ENCODE measurements at places on chromosomes 4 and X.

GRCh38 chr4:47071901-47072341 is 40.6 kb downstream of the GABRB1 start:
- no peak for DNase-seq

GRCh38 chrX:97563531-97564133 is 679.9 kb downstream of the RPA4 start:
- DNase-seq, result no peak

DNA sequence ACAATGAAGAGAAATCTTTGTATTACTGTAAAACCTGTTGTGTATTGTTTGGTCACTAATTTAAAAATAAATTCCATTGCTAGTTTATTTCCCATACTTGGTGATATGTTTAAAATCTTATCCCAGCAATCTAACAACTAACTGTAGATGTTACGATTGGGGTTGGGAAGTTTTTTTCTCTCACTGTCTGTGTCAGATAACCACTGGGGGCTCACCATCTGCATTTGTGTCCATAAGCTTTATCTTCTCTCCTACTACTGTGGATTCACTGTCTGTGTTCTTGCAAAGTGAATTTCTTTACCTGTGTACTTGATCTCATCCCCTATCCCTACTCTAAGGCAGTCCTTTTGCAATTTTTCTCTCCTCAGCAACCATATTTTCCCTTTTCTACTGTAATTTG is 81.3 kb downstream of the STIM2 start:
- no peak for DNase-seq

GRCh38 chr4:107725281-107725859 is 5.3 kb upstream of the PAPSS1 start:
- DNase-seq, result no peak

- DNase-seq, result no peak
These were observed 131.8 kb downstream of the CLCN5 start for GRCh38 chrX:50054147-50054546.

GRCh38 chr4:97662133-97662532 is 481.1 kb downstream of the STPG2 start:
- no peak for DNase-seq

DNA sequence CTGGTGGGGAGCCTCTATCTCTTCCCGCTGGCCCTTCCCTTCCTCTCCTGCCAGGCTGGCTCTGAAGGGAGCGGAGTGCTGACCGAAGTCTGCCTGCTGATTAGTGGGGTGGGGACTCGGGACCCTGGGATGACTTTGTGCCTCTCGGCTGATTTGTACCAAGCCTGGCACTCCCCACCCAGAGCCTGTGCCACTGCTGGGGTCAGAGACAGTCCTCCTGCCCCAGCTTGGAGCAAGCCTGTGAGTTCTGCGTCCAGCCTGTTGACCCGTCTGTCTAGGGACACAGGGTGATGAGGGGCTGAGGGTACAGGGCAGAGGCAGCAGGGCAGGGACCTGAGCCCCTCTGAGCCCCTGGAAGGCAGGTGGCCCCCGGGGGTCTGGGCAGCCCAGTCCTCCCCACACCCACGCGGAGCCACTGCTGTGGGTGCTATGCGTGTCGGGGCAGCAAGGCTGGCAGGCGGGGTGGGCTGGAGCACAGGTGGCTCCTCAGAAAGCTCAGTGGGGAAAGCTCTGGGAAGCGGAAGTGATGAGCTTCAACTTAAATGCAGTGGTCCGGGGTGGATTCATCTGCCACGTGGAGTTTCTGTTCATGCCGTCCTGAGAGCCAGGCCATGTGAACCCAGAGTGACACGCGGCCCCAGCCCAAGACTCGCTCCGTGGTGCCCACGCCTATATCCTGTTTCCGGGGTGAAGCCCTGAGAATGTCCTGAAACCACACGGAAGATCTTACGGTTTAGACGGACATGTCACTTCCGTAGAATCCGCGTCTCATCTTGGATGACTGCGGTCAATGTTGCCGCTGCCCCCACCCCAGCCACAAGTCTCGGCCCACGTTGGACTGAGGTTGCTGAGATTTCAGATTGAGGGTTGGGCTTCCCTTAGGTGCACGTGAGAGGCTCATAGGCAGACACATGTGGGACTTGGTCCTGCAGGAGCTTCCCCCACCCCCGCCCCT is 21.1 kb upstream of the UVSSA start:
- DNase-seq, result no peak

DNA sequence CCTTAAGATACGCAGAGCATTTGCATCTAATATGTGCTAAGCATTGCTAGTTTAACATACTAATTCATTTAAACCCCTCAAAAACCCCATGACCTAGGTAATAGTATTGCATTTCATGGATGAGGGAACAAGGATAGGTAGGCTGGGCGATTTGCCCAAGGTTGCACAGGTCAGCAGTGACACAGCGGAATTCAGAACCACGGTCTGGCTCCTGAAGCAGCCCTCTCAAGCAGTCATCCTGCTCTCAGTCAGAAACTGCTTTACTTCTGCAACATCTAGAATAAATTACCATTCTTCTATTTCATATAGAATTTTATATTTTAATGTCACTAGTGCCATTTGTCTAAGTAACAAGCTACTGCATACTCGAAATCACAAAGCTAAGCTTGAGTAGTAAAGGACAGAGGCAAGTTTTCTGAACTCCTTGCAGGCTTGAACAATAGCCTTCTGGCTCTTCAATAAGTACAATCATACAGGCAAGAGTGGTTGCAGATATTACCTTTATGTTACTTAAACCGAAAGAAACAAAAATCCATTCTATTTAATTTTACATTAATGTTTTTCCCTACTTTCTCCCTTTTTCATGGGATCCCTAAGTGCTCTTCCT is 555 bp upstream of the SPP1 start:
- DNase-seq, result no peak

DNA sequence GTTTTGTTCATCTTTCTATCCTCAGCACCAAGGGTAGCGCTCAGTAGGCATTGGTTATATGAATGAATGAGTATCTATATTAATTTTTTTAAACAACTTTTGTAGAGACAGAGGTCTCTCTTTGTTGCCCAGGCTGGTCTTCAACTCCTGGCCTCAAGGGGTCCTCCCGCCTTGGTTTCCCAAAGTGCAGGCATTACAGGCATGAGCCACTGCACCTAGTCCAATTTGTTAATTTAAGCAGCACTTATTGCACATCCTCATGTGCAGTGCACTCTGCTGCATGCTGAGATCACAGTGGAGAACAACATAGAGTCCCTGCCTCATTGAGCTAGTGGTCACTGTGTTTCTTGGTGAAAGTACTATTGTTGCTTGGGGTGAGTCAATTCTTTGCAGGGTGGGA is 94.4 kb downstream of the NHSL2 start:
- DNase-seq, result no peak

- DNase-seq, result no peak
These were observed 496 bp upstream of the GAB1 start for GRCh38 chr4:143335979-143336780.

GRCh38 chr4:182748949-182749348 is 168.2 kb downstream of the DCTD start:
- DNase-seq, result no peak

DNA sequence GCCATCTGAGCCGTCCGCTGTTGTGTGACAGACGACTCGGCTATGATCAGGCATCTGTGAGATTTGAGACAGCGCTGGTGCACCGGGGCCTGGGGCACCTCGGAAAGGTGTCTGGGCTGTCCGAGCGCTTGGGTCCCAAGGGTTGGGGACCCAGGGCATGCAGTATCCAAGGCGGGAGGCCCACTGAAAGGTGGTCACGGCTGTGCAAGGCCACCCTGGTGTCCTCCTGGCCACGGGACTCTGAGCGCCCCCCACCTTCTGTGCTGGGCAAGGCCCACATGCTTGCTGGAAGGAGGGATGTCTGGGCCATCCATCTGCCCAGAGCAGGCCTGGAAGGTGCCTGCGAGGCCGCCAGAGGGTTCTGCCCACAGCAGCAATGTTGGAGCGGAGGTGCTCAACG is 19.9 kb downstream of the TACC3 start:
- DNase-seq, result no peak

- no peak for DNase-seq
These were observed 48.5 kb downstream of the TSPAN5 start for GRCh38 chr4:98609934-98610333.

- DNase-seq, result no peak
These were observed 134.0 kb downstream of the HTR2C start for GRCh38 chrX:114717921-114718320.

DNA sequence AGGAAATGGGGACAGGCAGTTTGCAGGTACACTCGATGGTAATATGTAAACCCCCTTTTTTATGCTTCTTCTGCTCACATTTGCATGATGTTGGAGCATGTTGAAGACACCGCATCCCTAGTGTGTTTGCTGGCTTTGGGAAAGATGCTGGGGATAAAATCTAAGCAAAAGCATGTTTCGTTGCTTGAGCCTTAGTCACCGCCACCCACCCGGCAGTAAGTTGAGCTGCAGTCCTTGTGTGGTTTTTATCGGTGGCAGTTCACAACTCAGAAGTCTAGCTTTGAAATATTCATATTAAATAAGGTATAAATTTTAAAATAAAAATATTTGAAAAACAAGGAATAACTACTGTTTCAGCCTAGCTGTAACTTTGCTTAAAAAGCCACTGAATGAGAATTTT is 21.7 kb upstream of the MND1 start:
- DNase-seq, result no peak

GRCh38 chr4:98682719-98683118 is 24.3 kb upstream of the TSPAN5 start:
- no peak for DNase-seq

DNA sequence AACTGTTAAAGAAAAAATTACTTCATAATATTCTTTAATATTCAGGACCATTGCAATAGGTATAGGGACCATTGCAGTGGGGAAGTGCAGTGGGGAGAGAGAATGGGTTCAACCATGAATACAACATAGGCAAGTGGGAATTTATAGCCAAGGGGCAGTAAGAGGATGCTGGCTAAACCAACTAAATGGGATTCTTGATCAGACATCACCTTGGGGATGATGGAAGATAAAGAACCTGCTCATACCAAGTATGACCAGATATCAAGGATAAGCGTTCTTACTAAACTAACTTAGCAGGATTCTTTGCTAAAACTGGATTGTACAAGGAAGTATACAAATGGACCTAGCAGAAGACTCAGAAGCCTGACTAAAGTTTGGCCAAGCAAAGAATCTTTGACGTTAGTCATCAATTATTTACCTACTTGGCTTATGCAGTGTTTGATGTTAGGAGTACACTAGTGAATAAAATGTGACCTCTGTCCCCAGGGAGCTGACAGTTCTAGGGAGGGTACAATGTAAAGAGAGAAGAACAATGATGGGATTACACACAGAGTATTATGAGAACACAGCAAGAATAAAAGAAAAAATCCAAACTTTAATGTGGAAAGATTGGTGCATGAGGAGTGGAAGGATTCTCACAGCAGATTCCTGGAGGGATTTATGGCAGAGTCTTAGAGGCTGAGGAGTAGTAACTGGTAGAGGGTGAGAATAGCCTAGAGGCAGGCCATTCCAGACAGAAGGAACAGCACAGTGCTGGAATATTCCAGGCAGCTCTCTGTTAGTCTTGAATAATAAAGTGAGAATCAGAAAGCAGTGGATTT is 54.7 kb upstream of the MYOZ2 start:
- DNase-seq, result no peak

- DNase-seq, result peak; percentile 66
These were observed at the start of gene DCTD for GRCh38 chr4:182917182-182918043. Gene DCTD (minus strand): TSS chr4:182917386. CDS start chr4:182915568, 1,818 bp downstream.

- DNase-seq, result no peak
These were observed 29.3 kb downstream of the ZNF827 start for GRCh38 chr4:145909281-145909715.

- DNase-seq, result no peak
These were observed 3.7 kb upstream of the GUF1 start for GRCh38 chr4:44674471-44674870.

- DNase-seq, result no peak
These were observed 27.9 kb upstream of the PRPS1 start for GRCh38 chrX:107600366-107600765.

DNA sequence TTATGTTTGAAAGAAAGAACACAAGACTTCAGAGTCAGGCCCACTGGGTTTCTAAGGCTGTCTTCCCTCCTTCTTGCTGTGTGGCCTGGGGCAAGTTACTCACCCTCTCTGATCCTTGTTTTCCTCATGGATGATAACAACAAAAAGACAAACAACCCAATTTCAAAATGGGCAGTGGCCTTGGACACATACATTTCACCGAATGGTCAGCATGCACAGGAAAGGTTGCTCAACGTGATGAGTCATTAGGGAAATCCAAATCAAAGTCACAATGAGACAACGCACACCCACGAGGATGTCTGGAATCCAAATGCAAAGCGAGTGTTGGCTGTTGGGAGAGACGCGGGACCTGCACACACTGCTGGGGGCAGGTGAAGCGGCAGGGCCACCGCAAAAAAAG is 50.8 kb upstream of the PPP2R2C start:
- no peak for DNase-seq

DNA sequence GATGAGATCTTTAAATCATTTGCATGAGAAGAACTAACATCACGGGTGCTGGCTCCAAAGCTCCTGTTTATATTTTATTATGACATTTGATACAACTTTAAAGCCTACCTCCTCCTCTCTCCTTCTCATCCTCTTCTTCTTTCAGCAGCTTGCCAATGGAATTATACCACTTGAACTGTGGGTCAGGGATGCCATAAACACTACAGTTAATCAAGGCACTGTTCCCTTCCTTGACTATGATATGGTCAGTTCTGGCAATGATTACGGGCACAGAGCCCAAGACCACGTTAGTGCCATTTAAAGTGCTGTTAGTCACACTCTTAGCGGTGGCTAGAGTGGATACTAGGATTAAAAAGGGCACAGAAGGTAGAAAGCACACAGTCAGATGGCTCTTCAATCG is 20.7 kb downstream of the MFAP3L start:
- no peak for DNase-seq

- no peak for DNase-seq
These were observed 41.8 kb upstream of the PDLIM5 start for GRCh38 chr4:94409962-94410361.

DNA sequence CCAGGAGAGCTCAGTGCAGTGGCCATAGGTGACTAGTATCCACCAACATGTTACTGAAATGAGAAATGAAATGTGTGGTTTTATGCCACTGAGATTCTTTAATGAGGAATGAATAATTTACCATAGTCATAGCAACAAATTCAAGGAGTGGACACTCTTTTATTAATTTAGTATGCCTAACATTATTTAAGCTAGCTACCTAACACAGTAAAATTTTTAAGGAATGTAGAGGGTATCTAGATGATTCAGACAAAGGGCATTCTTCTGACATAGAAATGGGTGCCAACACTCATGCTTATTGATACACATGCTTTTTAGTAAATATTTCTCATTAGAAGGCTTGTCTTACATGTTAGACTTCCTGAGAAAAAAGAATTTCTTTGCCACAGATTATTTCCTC is 33.3 kb upstream of the SULT1B1 start:
- no peak for DNase-seq

DNA sequence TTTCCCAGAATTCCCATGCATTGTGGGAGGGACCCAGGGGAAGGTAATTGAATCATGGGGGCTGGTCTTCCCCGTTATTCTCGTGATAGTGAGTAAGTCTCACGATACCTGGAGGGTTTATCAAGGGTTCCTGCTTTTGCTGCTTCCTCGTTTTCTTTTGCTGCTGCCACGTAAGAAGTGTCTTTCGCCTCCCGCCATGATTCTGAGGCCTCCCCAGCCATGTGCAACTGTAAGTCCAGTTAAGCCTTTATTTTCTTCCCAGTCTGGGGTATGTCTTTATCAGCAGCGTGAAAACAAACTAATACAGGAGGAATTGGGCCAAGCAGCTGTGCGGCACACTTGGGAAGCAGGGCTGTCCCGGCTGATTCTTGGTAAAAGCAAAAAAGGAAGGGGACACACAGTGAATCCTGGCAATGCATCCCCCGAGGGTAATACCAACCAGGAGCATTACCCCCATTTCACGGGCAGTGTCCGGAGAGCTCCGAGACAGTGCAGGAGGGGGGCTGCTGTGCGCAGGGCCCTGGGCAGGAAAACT is 185.7 kb downstream of the AFAP1 start:
- DNase-seq, result no peak
